ENCODE measurements at places on chromosomes 5 and 9.

DNA sequence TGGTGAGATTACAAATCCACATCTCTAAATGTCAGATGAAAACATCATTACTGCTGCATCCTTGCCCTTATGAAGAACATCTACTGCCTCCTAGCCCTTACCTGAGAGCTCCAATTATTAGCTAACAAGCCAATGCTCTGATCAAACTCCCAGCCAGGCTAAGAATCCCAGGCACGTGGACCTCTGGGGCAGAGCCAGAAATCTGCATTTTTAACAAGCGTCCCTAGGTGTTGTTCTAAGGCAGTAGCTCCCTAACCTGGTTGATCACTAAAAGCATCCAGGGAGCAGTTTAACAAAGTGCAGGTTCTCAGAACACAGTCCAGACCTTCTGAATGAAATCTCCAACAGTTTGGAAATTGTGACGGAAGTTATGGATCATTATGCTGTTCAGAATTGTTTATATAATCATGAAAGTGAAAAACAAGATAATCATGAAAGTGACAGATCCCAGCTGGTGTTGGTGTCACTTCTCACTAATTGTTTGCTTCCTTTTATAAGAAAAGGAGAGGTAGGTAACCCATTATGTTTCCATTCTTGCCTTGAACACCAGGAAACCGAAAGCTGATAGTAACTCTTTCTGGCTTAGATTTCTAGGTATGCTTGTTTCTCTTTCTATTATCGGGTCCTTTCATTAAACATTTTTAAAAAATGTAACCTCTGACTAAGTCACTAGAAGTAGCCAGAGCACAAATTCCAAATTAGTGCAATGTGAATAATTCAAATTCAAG is 216.5 kb upstream of the NR4A3 start:
- no peak for DNase-seq

DNA sequence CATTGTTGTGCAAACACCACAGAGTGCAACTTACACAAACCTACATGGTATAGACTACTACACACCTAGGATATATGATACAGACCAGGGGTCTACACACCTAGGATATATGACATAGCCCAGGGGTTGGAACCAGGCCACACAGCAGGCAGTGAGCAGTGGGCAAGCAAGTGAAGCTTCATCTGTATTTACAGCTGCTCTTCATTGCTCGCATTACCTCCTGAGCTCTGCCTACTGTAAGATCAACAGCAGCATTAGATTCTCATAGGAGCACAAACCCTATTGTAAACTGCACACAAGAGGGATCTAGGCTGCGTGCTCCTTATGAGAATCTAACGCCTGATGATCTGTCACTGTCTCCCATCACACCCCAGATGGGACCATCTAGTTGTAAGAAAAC is 56.6 kb downstream of the AP3B1 start:
- no peak for DNase-seq

- DNase-seq, result no peak
These were observed 2.7 kb upstream of the RAPGEF6 start for GRCh38 chr5:131637694-131638093.

DNA sequence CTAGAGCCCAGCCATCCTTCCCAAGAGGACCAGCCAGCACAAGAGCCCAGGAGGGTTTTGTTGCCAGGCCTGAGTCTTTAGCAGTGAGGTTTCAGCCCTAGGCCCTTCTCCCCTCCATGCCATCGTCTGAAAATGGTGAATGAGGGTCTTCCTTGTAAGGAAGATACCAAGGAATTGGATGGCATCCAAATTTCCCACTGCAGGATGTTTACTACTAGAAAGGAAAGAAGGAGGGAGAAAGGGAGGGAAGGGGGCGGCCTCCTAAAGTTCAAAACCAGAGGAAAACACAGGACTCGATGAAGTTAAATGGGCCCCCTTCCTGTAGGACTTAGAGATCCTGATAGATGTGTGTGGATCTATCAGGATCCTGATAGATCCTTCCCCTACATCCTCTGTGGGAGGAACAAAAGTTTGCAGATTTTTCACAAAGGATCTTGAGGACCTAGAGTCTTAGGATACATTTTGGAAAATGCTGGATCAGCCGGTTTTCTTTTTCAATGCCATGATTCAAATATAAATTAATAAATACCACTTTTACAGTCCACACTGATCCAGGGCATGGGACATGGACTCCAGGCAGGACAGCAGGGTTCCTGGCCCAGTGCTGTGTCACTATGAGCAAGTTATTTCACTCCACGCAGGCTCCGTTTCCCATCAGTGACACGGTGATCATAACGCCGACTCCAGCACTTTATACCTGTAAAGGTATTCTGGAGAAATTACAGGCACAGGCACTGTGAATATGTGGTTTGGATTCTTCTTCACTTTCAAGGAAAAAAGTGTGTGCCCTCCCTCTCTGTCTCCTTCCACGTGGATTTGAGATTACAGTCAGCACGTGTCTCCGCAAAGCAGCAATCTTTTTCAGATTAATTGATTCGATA is 40.9 kb downstream of the C5orf15 start:
- DNase-seq, result no peak
